ENCODE measurements at places on chromosomes 3 and 15.
A peak's percentile ranks its signal among the peaks of the same experiment; 100 is the strongest.

DNA sequence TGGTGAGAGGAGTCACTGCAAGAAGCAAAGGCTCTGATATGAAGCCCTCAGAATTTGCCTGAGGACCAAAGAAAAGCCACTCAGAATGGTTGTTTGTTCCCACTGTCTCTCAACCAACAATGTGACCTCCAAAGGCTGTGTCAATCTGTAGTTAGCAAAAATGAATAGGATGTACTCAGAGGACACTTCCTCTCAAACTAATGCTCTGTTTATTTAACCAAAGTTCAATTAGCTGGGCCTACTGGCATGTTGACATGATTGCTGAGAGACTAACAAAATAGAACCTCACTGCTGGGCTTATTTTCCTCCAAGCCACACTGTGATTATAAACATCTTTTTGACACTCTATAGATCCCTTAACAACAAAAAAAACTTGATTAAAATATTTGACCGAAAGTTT is 522.5 kb downstream of the OCA2 start:
- no peak for DNase-seq

GRCh38 chr15:62415498-62415897 is 250.4 kb upstream of the C2CD4B start:
- DNase-seq = no peak

DNA sequence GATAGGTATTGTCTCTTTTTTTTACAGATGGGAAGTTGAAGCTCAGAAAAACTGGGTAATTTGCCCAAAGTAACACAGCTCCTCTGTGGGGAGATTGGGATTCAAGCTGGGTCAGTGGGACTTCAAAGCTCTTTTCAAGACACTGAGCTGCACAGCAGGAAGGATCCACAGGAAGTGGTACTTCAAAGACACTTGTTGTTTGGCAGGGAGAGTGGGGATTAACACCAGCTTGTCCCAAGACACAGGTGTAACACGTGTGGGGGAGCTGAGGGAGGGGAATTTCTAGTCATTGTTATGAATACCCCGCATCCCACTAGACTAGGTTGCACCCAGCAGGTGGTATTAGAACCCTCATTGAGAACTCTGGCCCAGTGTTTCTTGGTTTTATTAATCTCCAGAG is 116.0 kb downstream of the FOXB1 start:
- no peak for DNase-seq

DNA sequence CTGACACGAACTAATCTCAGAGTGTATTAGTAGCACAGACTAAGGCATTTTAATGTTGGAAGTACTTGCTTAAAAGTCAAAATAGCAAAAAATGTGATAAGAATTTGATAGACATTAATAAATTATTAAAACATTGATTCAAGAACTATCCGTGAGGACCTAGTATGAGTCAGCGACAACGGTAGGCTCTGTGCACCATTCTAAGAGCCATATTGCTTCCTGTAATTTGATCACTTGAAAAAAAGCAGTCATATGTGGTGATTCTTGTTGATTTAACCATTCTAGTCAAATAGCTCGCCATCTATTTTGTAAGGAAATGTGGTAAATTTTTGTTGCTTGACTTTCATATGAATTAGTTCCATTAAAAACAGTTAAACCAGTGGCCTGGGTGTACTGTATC is 534.9 kb upstream of the ARRDC4 start:
- no peak for DNase-seq

GRCh38 chr3:157248590-157249422 is 88.9 kb upstream of the CCNL1 start:
- DNase-seq = no peak

GRCh38 chr3:157081626-157082210 is 78.2 kb downstream of the CCNL1 start:
- peak; percentile 89 for DNase-seq

DNA sequence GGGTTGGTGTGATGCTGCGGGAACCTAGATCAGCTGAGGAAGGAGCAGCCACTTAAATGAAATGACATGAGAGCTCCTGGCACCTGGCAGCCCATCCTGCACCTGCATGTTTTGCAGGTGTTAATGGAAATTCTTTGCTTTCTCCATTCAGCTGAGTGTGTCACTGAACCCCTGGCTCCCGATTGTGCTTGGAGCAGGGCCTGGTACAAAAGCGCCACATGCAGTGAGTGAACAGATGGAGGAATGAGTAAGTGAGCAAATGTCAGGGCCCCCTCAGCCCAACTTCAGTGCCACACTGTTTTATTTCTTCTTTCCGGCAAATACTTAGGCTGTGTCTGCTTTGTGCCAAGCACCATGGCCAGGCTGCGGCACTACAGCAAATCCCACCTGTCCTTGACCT is 132.2 kb downstream of the ASB7 start:
- no peak for DNase-seq

DNA sequence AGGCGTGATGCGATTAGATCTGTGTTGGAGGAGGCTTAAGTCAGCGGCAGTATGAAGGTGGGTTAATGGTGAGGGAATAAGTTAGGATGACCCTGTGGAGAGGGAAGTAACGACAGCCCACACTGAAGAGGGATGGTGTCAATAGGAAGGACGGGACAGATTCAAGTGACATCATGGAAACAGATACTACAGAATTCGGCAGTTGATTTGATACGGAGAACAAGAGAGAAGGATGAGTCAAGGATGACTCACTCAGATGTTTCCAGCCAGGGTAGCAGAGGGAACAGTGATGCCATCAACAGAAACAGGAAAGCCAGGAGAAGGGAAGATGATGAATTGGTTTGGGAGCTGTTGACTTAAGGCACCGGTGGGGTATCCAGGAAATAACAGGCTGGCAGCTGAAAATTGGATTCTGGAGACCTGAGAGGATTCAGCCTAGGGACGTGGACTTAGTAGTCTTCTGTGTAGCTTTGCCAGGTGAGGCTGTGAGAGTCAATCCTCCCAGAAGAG is 38.0 kb downstream of the SHC4 start:
- DNase-seq = peak; percentile 19

- DNase-seq = no peak
These were observed 500.1 kb upstream of the CFAP20DC start for GRCh38 chr3:59549962-59550361.

- no peak for DNase-seq
These were observed 75.0 kb downstream of the PPCDC start for GRCh38 chr15:75098404-75098803.

- DNase-seq = no peak
These were observed 27.5 kb downstream of the NBEAL2 start for GRCh38 chr3:47007001-47007400.

GRCh38 chr15:54812383-54812782 is 384.4 kb downstream of the RSL24D1 start:
- DNase-seq = no peak

GRCh38 chr15:64333986-64334929 is 21.7 kb downstream of the CSNK1G1 start:
- DNase-seq = peak; percentile 40

- no peak for DNase-seq
These were observed 3.2 kb downstream of the ITGB5 start for GRCh38 chr3:124883766-124884473.

DNA sequence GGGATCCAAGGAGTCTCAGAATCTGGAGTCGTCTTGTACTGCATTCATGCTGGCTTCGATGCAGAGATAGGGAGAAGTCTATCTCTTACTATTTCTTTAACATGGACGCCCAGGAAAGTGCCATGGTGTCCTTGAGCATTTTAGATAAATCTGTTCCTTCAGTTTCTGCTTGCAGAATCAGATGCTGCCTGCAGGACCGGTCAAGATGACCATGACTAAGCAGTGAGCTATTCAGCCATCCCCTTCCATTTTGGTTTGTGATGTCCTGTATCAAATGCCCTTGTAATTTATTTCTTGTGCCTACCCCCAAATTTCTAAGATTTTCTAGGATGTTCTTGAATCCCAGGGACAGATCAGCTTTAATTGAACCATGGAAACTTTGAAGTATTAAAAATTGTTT is 139.4 kb upstream of the TP63 start:
- no peak for DNase-seq

- DNase-seq = no peak
These were observed 240.1 kb downstream of the XXYLT1 start for GRCh38 chr3:195030791-195031321.

DNA sequence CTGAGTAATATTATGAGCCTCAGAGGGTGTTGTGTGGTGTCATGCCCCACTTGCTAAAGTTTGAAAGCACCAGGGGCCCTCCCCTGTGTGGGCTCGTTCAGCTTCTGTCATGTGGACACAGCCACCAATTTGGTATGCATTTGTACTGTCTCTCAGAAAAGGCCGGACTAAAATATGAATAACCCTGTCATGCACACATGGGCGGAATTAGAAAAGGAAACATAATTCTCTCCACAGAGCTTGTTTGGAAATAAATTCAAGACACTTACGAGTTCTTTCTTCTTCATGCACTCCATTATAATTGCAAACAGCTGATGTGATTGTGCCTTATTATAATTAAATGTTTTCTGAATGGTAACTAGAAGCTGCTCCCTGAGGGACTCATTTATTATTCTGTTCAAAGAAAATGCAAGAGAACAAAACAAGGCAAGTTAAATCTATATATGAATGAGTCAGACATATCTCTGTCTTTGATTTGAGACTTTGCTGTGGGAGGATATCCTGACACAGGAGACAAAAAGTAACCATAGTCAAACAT is 39.1 kb downstream of the TRPM1 start:
- no peak for DNase-seq

DNA sequence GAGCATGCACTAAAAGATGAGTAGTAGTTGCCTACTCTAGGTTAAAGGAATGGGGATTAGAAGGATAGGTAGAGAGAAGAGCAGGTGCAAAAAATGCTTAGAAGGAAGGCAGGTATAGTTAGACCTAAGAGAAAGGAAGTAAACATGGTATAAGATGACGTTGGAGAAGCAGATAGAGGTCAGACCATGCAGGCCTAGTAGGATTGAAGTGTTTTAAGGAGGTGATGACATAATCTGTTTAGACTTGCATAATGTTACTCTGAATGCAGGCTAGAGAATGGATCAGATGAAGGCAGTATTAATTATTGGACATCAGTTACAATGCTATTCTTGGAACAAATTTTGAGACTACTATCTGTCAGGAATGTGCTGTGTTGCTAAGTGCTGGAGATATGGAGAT is 11.1 kb upstream of the ECT2 start:
- no peak for DNase-seq

- peak; percentile 65 for DNase-seq
These were observed 137.5 kb downstream of the XXYLT1 start for GRCh38 chr3:195133462-195133861.

DNA sequence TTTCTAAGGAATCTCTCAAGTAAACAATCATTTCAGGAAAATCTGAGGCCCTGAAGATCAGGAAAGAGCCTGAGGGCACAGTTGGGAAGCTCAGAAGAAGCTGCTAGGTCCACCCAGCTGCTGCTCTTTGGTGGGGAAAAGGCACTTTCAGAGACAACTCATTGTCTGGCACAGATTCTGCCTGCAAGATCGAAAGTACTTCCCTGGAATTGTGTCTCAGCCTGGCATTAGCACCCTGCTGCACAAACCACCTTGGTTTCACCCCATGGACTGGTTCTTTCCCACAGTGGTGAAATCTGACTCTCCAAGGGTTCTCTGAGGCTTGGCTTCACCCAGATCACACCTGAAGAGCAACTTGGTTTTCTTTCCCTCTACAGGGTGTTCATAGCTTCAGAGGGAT is 18.7 kb downstream of the THRB start:
- no peak for DNase-seq

- no peak for DNase-seq
These were observed 181.7 kb downstream of the TCF12 start for GRCh38 chr15:57100136-57100539.

DNA sequence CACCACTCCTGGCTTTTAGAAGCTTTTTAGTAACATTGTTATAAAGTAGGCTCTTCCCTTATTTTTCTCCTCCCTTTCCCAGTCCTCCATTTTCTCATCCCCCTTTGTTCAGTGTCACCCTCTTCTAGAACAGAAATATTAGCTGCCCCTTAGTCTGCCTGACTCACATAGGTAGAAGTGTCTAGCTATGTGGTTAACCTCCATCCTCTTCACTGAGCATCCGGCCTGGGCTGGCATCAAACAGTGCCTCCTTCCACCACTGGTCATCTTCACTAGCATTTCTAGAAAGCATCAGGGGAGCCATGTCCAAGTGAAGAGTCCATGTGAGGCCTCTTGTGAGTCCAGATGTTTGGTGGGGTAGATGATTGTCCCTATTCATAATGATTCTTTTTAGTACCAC is 70.0 kb upstream of the SKOR1 start:
- DNase-seq = no peak

DNA sequence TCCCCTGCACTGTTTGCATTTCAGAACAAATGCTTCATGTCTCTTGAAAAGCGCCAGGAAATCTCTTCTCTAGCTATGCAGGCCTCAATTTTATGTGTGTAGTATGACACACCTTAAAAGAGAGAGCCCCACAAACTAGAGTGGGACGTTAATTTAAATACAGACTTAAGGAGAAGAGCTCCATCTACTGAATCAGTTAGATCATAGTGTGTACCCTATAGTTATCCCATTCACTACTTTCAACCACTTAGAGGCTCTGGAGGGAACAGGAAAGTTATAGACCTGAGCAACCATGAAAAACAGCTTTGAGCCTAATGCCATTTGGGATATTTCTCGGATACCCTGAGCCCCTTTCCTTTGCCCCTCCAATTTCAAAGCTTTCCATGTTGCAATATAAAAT is 153.7 kb downstream of the TIGIT start:
- no peak for DNase-seq

GRCh38 chr3:189534531-189534930 is 96.7 kb upstream of the TP63 start:
- DNase-seq = no peak

DNA sequence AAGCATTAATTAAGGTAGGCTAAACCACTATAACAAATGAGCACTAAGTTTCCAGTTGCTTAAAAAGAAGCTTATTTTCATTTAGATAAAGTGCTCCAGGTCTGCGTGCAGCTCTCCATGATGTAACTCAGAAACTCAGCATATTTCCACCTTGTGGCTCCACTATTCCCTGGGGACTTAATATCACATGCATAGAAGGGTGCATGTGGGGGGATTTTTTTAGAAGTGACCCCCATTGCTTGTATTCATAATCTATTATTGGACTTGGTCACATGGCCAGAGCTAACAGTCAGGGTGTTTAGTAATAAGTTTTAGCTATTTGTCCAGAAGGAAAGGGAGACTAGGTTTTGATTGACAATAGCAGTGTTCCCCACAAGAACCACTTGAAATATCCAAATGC is 86.8 kb downstream of the TMCO5A start:
- DNase-seq = no peak

- no peak for DNase-seq
These were observed 285.8 kb upstream of the GADL1 start for GRCh38 chr3:31180274-31180673.

All from stimulated activated CD4-positive, alpha-beta T cell treated with anti-CD3 and anti-CD28 coated beads, Interleukin-15, amount 100 ng/mL, for 24 hours (primary cell).